Islet precursor cell (in vitro differentiated cells): ENCODE measurements at places on chromosomes 16 and 17.
A peak's percentile ranks its signal among the peaks of the same experiment; 100 is the strongest.

DNA sequence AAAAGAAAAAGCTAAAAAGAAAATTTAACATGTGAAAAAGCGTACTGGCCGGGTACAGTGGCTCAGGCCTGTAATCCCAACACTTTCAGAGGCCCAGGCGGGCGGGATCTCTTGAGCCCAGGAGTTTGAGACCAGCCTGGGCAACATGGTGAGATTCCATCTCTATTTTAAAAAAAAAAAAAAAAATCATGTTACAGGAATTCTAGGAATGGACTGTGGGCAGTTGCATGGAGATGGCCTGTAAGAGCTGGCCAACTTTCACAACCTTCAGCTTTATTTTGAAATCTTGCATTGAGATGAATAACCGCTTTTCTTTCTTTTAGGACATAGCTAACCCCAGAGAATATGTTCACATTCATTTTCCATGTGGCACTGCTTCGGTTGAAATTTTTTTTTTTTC is 8.2 kb upstream of the CIAO3 start:
- no peak for DNase-seq

DNA sequence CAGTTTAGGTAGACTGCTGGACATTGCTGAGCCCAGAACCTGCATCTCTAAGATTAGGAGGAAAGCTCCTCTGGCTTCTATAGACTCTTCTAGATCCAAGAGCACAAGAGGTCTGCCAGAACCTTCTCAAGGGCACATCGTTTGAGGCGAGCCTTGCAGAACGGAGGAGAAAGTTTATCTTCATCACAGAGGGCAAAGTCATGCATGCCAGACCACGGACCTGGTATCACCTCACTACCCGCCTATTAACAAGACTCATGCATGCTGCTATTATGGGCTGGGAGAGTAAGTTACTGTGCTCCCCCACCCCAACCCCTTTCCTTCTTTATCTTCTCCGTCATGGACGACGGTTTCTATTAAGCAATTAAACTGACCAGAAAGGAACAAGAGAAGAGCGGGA is 23.3 kb downstream of the MYH11 start:
- no peak for DNase-seq

DNA sequence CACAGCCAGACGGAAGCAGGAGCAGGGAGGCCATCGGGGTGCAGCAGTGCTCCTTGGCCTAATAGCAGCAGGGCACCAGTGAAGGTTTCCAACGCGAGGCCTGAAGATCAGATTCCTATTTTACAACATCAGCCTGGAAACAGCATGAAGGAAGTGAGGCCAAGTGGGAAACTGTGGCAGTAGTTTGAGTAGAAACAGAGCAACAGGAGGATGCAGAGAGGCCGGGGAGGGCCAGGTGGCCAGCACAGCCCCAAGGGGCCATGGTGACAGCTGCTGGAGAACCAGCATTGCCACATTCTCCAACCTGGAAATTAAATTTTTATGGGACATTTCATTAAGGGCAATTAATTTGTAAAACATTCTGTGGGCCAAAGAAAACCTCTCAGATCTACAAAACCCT is 3.4 kb upstream of the ANKRD11 start:
- DNase-seq = no peak

- DNase-seq = peak; percentile 52
These were observed 14.1 kb upstream of the FOXJ1 start for GRCh38 chr17:76154936-76155845.

- no peak for DNase-seq
These were observed 26.9 kb downstream of the SOCS3 start for GRCh38 chr17:78332991-78333390.

- DNase-seq = no peak
These were observed 3.0 kb downstream of the MSI2 start for GRCh38 chr17:57259306-57259705.

DNA sequence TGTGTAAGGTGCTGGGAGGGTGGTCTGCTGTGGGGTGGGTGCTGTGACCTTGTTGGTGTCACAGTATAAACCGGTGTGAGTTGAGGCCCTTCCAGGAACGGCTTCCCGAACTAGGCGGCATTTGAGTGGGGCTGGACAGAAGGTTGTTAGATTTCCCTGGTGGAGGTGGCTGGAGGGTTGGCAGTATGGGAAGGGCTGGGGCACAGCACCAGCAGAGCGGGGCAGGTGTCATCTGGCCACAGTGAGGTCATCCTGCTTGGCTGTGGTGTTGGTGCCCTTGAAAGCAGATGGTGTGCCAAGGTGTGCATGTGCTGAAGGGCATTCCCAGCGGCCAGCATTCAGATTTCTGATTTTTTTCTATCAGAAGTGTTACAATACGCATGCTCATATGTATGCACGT is 28.1 kb downstream of the BANP start:
- peak; percentile 37 for DNase-seq

DNA sequence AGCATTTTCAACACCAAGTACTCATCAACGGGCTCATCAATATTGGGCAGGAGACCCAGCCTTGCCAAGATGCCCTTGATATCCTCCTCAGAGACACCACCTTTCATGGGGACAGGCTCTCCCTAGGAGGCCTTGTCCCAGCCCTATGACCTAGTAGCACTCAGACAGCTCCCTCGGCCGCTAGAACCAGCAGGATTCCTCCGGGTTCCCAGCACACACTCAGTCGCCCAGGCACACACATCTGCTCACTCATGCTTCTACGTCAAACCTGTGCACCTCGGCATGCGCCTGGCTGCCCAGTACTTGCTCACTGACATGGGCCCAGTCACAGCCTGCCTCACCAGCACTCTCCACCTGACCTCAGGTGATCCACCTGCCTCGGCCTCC is 17.0 kb downstream of the SRCIN1 start:
- no peak for DNase-seq

- DNase-seq = no peak
These were observed 4.0 kb upstream of the HSD11B2 start for GRCh38 chr16:67426950-67427349.

GRCh38 chr16:67277294-67277998 is 1.9 kb upstream of the PLEKHG4 start:
- DNase-seq = peak; percentile 85

- DNase-seq = no peak
These were observed 25.6 kb downstream of the SOX9 start for GRCh38 chr17:72146371-72146770.

DNA sequence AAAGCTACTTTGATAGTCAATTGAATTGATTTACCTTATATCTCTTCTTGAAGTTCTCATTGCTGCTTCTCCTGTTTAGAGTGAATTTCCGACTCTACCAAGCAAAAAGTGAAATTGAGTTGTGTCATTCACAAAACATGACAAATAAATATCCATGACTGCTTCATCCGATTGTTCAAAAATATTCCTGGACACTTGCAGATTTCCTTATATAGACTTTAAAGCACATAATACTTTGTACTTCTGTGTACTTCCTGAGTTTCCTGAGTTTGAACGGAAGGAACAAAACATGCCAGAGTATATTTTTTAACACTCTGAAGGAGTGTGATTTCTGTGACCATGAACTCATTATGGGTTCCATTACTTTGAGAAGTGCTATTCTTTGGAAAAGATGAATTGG is 20.5 kb upstream of the VAT1L start:
- DNase-seq = no peak

DNA sequence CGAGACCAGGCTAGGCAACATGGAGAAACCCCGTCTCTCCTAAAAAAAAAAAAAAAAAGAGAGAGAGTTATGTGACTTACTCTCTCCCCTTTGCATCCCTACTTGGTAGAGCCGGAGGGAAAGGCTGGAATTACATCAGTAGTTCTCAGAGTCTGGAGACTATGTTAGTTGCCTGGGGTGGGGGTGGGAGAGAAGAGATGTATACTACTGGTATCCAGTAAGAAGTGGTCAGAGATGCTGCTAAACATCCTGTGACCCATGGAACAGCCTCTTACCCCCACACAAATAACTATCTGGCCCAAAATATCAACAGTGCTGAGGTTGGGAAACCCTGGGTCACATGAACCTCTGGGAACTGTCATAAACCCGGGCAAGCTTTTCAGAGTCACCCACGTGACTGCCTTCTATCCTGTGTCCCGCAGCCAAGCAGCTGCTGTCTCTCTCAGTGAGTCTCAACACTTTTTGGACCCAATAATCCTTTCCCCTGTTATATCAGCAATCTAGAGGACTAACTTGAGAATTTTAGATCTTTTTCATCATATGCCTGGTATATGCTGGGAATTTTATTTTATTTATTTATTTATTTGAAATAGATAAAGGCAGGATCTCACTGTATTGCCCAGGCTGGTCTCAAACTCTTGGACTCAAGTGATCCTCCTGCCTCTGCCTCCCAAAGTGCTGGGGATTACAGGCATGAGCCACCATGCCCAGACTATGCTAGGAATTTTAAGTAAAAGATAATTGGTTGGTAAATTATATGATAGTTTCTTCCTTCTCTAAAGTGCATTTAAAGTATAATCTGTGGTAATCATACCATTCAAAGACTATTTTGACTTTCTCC is 8.7 kb downstream of the EIF1 start:
- DNase-seq = peak; percentile 60

DNA sequence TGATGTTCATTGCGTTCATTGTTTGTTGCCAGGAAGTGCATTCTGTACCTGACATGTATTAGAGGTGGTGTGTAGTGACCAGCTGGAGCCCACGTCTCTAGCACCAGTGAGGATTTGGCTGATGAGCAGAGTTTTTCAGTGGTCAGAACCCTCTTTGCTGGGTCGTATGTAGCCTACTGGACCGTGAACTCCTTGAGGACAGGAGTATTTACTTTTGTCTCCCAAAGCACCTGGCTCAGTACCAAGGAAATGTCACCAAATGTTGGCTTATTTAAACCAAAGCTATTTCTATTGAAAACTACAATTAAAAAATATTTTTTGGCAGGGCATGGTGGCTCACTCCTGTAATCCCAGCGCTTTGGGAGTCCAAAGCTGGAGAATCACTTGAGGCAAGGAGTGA is 262.7 kb downstream of the SNX29 start:
- DNase-seq = no peak

GRCh38 chr17:58615768-58616659 is 75.8 kb downstream of the TEX14 start:
- DNase-seq = no peak

DNA sequence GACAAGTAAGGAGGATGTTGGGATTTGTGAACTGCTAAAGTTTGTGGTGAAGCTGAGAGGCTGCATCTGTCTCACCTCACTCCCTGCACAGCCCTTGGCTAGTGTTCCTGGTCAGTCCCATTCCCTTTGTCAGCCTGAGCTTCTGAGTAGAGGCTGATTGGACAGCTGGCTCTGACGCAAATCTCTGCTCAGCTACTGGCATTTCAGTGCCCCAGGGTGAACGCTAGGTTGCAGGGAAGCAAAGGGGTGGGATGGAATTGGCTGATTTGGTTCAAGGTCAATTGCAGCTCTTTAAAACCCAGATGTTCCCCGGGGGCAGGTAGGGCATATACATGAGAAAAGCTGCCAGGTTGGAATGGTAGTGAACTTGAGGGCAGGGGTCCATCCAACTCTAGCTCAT is 23.1 kb upstream of the CNOT1 start:
- DNase-seq = peak; percentile 93

DNA sequence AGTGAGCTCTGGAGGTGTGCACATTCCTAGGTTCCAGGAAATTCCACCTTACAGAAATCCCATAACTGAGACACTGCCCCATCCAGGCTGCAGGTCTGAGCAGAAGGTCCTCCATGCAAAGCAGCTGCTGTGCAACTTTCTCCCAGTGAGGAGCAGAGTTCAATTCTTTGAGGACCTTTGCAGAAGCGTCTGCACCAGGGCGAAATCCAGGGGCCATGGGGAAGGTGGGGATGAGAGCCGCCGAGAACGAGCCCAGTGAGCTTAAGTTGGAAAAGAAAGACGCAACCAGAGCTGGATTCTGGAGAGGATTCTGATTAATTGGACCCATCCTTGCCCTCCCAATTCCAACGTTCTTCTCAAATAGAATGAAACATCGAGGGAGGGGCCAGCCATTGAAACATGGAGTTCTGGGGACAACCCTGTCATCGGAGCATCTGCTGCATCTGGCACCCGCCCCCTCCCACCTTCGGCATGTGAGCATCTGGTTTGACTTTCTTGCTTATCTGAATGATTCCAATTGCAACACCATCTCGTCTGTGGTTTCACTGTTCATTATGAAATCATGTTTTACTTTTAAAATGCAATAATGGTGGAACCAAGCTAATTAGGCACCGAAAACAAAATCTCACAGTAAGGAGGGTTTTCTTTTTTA is 190.6 kb upstream of the FOXF1 start:
- no peak for DNase-seq

- DNase-seq = peak; percentile 83
These were observed 42.8 kb upstream of the ZC3H18 start for GRCh38 chr16:88527186-88527936.

- DNase-seq = no peak
These were observed 53.8 kb downstream of the PECAM1 start for GRCh38 chr17:64336760-64337413.

DNA sequence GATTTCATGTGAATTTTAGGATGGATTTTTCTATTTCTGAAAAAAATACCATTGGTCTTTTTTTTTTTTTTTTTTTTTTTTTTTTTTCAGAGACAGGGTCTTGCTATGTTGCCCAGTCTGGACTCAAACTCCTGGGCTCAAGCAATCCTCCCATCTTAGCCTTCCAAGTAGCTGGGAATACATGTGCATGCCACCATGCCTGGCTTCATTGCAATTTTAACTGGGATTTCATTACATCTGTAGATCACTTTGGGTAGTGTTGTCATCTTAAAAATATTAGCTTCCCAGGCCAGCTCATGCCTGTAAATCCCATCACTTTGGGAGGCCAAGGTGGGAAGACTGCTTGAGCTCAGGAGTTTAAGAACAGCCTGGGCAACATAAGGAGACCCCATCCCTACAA is 54.8 kb downstream of the TOM1L2 start:
- DNase-seq = no peak

- no peak for DNase-seq
These were observed 30.1 kb downstream of the IKZF3 start for GRCh38 chr17:39834017-39834416.

GRCh38 chr16:72422308-72422897 is 250.4 kb upstream of the PMFBP1 start:
- no peak for DNase-seq

DNA sequence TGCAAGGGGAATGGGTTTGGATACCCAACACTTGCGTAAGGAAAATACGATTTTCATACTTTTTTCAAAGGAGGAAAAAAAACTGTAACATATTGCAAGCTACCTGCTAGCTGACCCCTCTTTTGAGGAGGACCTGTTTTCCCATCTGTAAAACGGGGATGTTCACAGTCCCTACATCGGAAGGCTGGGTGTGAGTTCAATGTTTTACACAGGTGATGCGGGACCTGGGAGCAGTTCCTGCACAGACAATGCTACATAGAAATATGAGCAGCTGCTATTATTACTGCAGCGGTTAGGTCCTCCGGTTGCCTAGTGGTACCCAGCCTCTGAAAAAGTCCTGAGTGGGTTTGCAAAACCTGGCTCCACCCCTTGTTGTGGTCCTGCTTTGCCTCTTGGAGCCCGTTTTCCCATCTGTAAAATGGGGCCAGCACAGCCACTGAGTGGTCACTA is 3.5 kb downstream of the SOCS1 start:
- DNase-seq = no peak
